NCI-H1436 treated with DMSO at 0.1 percent for 48 hours (cell line): ENCODE measurements at places on chromosomes 16 and 17.

DNA sequence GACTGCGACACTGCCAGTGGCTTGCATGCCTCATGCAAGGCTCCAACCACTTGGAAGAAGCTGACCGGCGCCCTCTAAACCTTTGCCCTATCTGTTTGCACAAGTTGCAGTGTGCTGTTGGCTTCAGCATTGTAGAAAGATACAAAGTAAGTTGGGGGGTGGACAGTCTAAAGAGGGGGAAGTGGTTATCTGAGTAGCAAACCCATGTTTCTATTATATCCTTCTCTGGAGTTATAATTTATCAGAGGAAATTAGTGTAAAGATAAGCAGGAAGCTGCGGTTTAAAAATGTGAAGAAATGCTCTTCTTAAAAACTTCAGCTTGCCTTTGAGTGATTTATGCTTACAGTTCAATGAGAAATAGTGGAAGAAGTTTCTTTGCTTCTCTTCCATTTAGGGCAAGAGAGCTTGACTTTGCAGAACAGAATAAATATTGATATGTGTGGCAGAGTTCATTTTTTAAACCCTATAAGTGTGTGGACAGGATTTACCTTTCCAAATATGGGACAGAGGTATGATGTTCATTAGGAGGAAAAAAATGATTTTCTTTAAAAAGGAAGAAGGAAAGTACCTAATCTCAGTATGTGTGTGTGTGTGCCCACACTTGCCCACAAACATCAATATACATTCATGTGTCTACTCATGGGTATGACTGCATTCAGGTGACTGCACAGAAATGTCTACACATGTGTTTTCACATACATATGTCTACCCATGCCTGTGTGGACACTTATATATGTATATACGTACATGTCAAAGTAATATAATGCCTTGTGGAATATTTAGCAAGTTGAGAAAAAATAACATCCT lies 8.1 kb downstream of the AMZ2 start:
- no peak for DNase-seq

- no peak for DNase-seq
Observed at GRCh38 chr16:69311533-69312387, 610 bp downstream of the VPS4A start.

- DNase-seq, result no peak
Observed at GRCh38 chr17:7352910-7353635, 1.1 kb downstream of the KCTD11 start.

- no peak for DNase-seq
Observed at GRCh38 chr17:35368081-35368830, 5.2 kb downstream of the SLFN11 start.

DNA sequence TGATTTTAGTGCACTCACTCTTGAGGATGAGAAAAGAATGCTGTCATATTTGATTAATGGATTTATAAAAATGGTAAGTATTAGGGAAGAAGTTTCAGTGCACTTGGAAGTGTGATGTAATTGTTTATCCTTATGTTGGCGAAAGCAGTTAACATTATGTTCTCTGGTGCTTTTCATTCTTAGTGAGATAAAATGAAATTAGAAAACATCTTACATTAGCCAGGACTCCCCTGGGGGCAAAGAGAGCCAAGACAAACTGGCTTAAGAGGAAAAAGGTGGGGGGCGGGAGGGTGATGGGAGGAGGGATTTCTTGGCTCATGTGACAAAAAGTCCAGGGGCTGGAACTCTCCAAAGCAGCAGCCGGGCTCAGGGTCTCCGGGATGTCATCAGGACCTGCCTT lies 73.2 kb downstream of the KNOP1 start:
- no peak for DNase-seq

GRCh38 chr17:6374761-6375312 lies 60.1 kb downstream of the AIPL1 start:
- DNase-seq, result no peak

GRCh38 chr17:45092911-45093430 lies 31.9 kb downstream of the NMT1 start:
- no peak for DNase-seq

- no peak for DNase-seq
Observed at GRCh38 chr16:3112881-3113574, 642 bp downstream of the ZNF205 start.

DNA sequence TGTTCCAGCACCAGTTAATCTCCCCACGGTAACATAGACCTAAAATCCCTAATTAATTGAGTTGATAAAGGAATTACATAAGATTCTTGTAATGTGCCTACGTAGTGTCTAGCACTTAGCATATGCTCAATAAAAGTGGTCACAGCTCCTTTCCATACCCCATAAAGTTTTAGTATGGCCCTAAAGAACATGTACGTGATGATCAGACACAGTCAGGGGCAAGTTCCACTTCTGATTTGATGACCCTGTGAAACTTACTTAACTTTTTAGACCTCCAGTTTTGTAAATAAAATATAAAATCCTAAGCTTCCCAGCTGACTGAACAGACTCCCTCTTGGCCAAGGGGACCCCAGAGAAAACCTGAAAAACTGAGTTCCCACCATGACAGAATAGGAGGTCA lies 391.3 kb upstream of the ERCC4 start:
- no peak for DNase-seq
